Sigmoid colon (tissue), 7 donors: ENCODE measurements at places on chromosomes 11 and 22. TPM values are rescaled to one million over a fixed set of nuclear protein-coding genes. Genes with fewer than 3 reads are reported as not detected.
A peak's percentile ranks its signal among the peaks of the same experiment; 100 is the strongest.

DNA sequence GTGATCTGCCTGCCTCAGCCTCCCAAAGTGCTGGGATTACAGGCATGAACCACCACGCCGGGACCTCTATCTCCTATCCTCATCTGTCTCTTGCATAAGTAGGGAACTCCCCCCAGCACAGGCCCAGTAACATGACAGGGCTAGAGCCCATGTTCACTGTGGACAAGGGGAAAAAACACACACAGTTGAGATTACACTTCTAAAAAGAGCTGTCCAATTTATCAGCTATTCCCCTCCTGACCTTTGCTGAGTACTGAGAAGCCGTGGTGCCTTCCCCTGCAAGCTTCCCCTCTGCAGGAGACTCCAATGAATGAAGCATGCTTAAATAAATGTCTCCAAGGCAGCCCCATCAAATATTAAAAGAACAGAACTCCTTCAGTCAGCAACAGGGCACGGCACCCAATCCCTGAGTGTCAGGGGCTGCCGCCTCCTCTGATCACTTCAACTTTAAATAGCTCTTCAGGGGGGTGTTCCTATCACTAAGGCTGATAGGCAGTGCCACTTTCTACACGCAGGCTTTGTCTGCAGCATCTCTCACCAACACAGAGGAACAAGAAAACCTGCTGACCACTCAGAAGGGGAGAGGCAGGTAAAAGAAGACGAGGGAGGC, 385.5 kb downstream of the OPCML start:
- no peaks in the 10 kb centered on the region for H3K27me3 ChIP-seq
- no peaks in the 10 kb centered on the region for H3K36me3 ChIP-seq
- no peaks in the 10 kb centered on the region for H3K4me1 ChIP-seq
- H3K4me3 ChIP-seq: no peak overlapping the region
- no peak overlapping the region for H3K27ac ChIP-seq

GRCh38 chr22:44181033-44181911, 547 bp downstream of the PARVG start:
- no peak for DNase-seq
- H3K36me3 ChIP-seq: no peaks in the 10 kb centered on the region
- no peaks in the 10 kb centered on the region for H3K4me1 ChIP-seq
- peak overlapping the region; percentile 37 for H3K4me3 ChIP-seq
- no peaks in the 10 kb centered on the region for H3K27me3 ChIP-seq

DNA sequence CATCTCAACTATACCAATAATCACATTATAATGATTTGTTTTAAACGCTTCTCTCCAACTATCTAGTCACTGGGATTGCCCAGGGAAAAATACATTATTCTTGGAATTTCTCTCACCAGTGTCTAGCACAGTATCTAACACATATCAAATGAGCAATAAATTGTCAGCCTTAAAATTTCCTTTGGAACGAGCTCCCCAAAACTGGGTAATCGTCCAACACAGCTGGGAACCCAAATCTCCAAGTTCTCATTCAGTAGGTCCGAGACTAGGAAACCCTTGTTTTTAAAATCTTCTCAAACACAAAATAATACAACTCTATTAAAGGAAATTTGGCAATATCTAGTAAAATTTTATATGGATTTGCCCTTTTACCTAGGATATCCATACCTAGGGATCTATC, 327.8 kb upstream of the ARHGAP42 start:
- H3K27ac ChIP-seq: no peak overlapping the region
- H3K4me3 ChIP-seq: no peak overlapping the region
- no peaks in the 10 kb centered on the region for H3K27me3 ChIP-seq
- no peak for DNase-seq
- no peaks in the 10 kb centered on the region for H3K36me3 ChIP-seq
- no peaks in the 10 kb centered on the region for H3K4me1 ChIP-seq

DNA sequence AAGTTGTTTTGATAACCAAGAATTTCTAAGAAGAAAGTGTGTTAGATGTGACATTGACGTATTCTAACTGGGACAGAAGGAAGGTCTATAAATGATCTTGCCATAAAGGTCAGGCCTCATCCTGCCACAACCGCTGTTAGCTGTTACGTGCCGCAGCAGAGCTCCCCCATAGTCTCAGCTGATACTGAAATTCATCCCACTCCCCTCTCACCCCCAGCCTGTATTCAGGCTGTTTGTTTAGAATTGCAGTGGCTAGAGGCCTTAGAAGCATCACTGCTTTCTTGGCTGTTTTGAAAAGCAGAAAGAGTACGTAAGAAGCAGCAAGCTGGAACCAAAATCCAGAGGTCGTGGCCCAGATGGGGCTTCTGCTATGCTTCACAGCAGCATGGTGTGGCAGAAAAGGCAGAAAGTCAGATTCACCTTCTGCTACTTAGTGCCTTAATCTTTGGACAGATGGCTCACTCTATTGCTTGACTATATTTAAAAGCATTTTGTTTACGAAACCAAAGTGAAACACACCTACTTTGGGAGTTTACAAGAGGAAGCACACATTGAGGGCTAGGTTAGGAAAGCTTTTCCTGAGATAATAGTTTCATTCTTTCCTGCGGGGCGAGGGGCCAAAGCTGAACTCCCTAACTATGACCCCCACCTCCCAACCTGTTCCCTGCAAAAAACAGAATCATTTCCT, 950 bp upstream of the LAYN start:
- peaks cover 5% of the 10 kb centered on the region for H3K36me3 ChIP-seq
- H3K4me1 ChIP-seq: peaks cover 28% of the 10 kb centered on the region
- DNase-seq: no peak
- no peaks in the 10 kb centered on the region for H3K27me3 ChIP-seq
- peak overlapping the region; percentile 92 for H3K27ac ChIP-seq

DNA sequence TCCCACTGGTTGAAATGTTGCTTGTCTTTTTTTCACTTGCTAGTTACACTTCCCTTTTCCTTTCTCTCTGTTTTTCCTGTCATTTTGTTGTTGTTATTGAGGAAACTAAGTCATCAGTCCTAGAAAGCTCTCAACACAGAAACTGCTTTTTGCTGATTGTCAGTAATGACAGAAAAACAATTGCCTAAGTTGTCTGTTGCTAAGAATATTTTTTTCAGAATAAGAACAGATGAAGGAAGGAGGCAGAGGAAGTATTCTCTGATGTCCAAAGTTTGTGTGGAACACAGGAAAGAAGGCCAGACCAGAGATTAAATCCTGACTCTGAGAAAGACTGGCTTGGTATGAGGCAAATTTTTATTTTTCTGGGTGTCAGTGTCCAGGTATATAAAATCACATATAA, 163.3 kb downstream of the CASP12 start:
- no peak overlapping the region for H3K27ac ChIP-seq
- no peak for DNase-seq
- H3K4me1 ChIP-seq: no peaks in the 10 kb centered on the region

- no peak overlapping the region for H3K27ac ChIP-seq
- no peaks in the 10 kb centered on the region for H3K36me3 ChIP-seq
- H3K4me1 ChIP-seq: no peaks in the 10 kb centered on the region
- no peak for DNase-seq
- no peak overlapping the region for H3K4me3 ChIP-seq
These were observed 89.5 kb upstream of the FGF3 start for GRCh38 chr11:69908511-69909220.

DNA sequence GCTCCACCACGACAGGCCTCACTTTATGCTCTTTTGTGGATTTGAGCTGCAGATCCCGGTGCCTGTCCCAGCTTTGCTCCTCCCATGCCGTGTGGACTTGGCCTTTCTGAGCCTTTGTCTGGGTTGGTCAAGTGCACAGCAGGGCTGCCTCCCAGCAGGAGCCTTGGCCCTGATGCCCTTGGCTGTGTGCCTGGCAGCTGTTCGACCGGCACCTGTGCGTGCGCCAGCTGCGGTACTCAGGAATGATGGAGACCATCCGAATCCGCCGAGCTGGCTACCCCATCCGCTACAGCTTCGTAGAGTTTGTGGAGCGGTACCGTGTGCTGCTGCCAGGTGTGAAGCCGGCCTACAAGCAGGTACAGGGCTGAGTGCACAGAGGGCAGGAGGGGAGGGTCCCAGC, 46.5 kb downstream of the MYO7A start:
- no peak overlapping the region for H3K4me3 ChIP-seq
- H3K36me3 ChIP-seq: no peaks in the 10 kb centered on the region
- DNase-seq: no peak
- no peaks in the 10 kb centered on the region for H3K4me1 ChIP-seq

DNA sequence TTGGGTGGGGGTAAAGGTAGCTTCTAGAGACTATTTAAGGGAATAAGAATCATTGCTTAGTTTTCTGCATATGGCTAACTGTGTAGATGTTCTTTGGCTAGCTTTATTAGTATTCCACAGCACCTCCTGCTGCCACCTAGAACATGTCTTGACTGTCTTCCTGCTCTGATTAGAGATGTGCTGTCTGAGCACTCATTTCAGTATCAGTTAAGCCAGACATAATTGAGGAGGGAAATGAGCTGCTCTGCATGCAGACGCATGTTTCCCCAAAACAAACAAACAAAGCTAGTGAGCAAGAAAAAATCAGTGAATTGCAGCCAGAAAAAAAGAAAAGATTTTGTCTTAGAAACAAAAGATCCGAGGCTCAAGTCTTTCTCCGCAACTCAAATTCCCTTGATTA, 402.2 kb downstream of the AASDHPPT start:
- no peak overlapping the region for H3K4me3 ChIP-seq
- no peaks in the 10 kb centered on the region for H3K36me3 ChIP-seq
- H3K27ac ChIP-seq: no peak overlapping the region
- no peak for DNase-seq

DNA sequence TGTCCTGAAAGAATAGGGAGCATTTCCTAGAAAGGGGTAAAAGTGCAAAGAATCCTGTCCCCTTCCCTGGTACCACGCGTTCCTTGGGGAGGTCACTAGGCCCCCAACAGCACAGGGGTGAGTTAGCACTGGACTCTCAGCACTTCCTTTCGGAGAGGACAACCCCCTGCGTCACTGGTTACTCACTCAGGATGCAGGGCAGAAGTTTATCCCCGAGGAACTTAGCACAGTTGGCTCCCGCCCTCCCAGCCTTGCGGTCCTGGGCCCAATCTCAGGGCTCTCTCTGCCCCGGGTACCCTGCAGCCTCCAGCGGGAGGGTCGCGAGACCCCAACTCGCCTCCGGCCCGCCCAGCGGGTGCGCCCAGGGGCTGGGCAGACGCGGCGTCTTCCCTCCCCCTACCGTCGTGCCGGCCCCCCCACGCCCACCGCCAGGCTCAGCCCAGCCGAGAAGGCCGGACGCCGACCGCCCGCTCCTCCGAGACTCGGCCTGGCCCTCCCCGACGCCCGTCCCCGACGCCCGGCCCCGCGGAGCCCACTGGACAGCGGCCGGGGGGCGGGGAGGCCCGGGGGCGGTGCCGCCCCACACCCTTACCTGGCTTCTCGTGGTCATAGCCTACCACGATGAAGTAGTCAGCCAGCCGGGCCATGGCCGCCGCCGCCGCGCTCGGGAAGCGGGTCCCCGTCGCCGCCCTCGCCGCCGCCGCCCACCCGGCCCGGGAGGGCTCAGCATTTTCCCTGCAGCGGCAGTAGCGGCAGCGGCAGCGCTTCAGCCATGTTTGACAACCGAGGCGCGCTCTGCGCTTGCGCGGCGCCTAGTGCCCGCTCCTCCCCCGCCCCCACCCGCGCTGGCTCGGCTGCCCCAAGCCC, at the start of gene SBF2:
TSS of gene SBF2 (minus strand) at position 797 of the 867 bp plus-strand sequence. CDS start at position 647, 150 bp downstream.
- H3K36me3 ChIP-seq: no peaks in the 10 kb centered on the region
- H3K4me3 ChIP-seq: peak within 1 kb of the TSS; percentile 96
- H3K27ac ChIP-seq: peak within 1 kb of the TSS; percentile 99
- peak; percentile 95 for DNase-seq
- H3K27me3 ChIP-seq: no peaks in the 10 kb centered on the region
- no peaks in the 10 kb centered on the region for H3K4me1 ChIP-seq

DNA sequence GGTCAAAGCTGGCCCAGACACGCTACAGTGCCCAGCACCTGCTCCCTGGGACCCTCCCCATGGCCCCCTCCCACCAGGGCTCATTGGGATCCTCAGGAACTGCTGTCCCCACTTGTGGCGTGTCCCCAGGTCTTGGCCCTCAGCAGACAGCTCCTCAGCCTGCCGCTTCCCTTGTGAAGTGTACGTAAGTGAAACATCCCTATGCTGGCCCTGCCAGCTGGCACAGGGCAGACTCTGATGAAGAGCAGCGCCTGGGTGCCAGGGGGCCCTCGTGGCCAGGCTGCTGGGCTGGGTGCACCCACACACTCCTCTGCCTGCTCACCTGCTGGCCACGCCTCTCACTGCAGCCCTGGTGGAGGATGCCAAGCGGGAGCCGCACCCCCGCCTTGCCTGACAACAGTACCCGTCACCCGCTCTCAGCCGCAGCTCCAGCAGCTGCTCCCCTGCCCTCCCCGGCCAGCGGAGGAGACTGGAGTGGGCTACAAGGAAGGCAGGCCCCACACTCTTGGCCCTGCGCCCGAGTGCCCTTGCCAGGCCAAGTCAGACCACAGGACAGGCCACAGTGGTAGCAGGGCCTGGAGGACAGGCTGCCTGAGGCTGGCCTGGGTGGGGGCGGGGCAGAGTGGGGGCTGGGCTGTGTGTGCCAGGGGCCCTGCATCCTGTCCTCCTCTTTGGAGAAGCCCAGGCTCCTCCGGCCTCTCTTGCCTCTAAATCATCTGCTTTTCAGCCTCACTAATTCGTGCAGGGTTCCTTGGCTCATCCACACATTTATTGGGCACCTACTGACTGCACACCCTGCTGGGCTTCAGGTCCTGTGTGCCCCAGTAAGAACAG, 39.5 kb downstream of the IGF2 start:
- H3K4me1 ChIP-seq: peaks cover 8% of the 10 kb centered on the region
- no peaks in the 10 kb centered on the region for H3K36me3 ChIP-seq
- DNase-seq: peak; percentile 57
- no peak overlapping the region for H3K27ac ChIP-seq

GRCh38 chr22:36873614-36874308, 13.0 kb downstream of the NCF4 start:
- peaks cover 11% of the 10 kb centered on the region for H3K4me1 ChIP-seq
- no peaks in the 10 kb centered on the region for H3K36me3 ChIP-seq
- DNase-seq: no peak

- no peak overlapping the region for H3K4me3 ChIP-seq
- no peaks in the 10 kb centered on the region for H3K36me3 ChIP-seq
- no peak for DNase-seq
These were observed 178.3 kb upstream of the SEZ6L start for GRCh38 chr22:25990940-25991339.

- H3K4me1 ChIP-seq: no peaks in the 10 kb centered on the region
- no peak overlapping the region for H3K4me3 ChIP-seq
- DNase-seq: no peak
- no peak overlapping the region for H3K27ac ChIP-seq
These were observed 67.1 kb downstream of the GRIK4 start for GRCh38 chr11:120578596-120579154.

CHST1 gene
- 1.4 TPM for total RNA-seq

MRPL21 gene
- 99.1 TPM for total RNA-seq

XKR3 gene
- not detected for total RNA-seq

LRRC32 gene
- total RNA-seq: 21.6 TPM

SCGB1A1 gene
- not detected for total RNA-seq

TYR gene
- not detected for total RNA-seq

RAG2 gene
- total RNA-seq: not detected

HEPHL1 gene
- total RNA-seq: not detected

MPZL2 gene
- total RNA-seq: 12.8 TPM

A4GALT gene
- 23.5 TPM for total RNA-seq

PATL1 gene
- total RNA-seq: 11.8 TPM

PTGDR2 gene
- 0.83 TPM for total RNA-seq

UPK3A gene
- total RNA-seq: not detected
